ENCODE measurements at places on chromosomes 11 and 22.

DNA sequence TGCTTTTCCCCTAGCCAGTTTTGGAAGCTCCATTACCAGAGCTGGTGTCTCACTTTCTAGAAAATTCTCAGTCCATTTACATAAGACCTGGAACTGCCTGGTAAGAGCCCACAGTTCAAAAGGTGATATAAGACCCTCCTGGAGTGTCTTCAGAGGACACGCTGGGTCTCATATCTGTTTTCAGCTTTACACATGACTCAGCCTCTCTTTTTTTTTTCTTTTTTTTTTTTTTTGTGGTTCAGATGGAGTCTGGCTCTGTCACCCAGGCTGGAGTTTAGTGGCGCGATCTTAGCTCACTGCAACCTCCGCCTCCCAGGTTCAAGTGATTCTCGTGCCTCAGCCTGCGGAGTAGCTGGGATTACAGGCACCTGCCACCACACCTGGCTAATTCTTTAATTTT lies 30.7 kb downstream of the WEE1 start:
- no peak for DNase-seq

DNA sequence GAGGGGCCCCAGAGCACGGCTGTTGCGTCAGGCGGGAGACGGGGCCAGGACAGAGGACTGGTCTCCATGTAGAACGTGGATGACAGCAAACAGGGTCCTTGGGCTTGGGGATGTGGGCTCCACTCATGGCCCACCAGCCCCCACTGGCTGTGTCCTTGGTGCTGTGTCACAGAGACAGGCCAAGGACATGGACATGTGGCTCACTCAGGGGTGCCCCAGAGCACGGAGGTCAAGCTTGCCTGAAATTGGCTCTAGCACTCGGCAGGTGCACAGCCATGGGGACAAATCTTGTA lies 14.4 kb downstream of the FADS2 start:
- DNase-seq = no peak

- peak; percentile 76 for DNase-seq
These were observed 2.3 kb upstream of the TYMP start for GRCh38 chr22:50531962-50532674.

DNA sequence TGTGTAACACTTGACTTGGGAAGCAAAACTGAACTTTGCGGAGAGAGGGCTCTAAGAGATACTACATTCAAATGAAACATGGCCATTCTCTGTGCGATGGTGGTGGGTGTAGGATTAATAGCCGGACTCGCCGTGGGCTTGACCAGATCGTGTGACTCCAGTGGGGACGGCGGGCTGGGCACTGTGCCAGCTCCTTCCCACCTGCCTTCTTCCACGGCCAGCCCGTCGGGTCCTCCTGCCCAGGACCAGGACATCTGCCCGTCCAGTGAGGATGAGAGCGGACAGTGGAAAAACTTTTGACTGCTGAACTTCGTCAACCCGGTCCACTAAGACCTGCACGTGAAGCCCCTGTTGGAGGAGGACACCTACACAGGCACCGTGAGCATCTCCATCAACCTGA lies 137.4 kb downstream of the OR4C45 start:
- no peak for DNase-seq

DNA sequence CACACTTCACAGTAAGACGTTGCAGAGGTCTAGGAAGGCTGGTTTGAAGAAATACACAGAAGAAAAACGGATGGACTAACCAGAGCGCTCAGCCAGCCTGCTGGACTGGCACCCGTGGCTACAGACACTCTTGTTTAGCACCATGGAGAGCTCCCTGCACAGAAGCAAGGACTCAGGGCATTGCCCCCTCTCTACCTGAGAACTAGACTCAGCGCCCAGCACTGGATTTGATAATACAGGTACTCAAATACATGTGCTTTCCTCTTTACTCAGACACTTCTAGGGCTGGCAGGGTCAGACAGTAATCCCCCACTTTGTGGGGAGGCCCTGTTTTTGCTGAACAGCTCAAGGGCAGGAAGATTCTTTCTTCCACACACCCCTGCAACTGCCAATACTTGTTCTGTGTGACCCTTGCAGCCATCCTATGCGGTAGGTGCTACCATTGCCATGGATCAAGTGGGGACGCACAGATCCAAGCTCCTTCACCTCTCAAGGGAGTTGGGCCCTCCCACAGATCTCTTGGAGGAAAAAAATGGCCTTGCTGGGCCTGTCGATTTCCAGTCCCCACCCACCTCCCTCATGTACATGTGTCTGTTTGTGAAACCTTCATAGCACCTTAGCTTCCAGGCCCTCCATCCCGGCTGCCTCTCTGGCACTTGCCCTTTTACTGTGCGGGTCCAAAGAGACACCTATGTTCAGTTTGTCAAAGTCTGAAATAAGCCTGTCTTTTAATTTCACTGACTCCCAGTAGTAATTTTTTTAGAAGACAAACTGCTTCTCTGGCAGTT lies 5.1 kb upstream of the P2RX6 start:
- peak; percentile 88 for DNase-seq

DNA sequence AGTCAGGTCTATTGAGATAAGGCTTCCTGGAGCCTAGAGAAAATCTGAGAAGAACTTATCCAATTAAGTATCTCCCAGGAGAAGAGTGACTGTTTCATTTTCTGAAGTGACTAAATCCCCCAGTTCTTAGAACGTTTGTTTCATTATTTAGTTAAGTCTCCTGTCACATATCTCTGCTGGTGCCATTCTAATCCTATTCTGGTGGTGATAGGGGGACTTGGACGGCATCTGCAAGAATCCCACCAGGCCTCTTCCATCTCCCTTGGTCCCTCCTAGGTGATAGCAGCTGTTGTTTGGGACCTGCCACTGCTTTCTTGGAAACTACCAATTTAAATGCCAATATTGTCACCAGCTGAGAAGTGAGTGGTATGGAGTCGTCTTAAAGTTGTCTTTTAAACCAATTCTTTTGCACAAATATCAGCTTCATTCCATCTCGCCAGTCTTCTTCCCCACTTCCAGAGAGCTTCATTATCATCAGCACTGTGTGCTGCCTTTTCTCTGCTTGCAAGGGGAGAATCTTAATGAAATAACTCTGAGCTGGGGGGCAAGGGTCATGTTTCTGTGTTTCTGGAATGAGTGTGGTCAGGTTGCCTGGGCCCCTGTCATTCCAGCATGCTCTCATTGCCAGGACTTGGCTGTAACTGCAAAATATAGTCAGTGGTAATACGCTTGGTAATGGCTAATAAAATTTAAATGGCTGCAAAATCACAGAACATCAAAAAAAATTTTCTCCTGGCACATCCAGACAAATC lies 104.8 kb downstream of the LDLRAD3 start:
- no peak for DNase-seq

DNA sequence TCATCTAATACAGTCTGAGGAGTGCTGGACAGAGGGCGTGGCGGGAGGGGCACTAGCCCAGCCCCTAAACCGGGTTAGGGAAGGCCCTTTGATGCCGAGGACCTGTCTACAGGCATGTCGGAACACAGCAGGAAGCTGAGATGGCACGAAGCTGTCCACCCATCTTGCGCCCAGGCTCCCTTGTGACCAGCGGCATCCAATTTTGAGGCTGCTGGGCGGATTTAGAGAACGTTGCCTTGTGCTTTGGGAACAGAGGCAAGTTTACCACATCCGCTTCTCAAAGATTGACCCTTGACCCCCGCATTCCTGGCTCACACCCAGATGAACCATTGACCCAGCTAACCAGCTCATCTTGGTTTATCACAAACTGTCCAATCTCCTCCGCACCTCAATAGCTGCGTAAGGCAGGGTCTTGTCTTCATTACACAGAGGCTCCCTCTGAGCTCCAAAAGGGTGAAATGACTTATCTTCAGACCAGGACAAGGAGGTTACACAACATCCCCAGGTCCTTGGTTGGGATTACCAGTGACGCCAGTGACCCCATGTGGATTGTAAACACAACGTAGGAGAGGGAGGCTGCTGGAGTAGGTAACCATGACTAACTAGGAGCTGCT lies 4.5 kb downstream of the FAM83F start:
- DNase-seq = peak; percentile 57

Data from neural progenitor cell (in vitro differentiated cells).